ENCODE measurements at places on chromosomes 7 and 10.

GRCh38 chr7:74475987-74476350 lies 22.3 kb downstream of the GTF2IRD1 start:
- DNase-seq = no peak

DNA sequence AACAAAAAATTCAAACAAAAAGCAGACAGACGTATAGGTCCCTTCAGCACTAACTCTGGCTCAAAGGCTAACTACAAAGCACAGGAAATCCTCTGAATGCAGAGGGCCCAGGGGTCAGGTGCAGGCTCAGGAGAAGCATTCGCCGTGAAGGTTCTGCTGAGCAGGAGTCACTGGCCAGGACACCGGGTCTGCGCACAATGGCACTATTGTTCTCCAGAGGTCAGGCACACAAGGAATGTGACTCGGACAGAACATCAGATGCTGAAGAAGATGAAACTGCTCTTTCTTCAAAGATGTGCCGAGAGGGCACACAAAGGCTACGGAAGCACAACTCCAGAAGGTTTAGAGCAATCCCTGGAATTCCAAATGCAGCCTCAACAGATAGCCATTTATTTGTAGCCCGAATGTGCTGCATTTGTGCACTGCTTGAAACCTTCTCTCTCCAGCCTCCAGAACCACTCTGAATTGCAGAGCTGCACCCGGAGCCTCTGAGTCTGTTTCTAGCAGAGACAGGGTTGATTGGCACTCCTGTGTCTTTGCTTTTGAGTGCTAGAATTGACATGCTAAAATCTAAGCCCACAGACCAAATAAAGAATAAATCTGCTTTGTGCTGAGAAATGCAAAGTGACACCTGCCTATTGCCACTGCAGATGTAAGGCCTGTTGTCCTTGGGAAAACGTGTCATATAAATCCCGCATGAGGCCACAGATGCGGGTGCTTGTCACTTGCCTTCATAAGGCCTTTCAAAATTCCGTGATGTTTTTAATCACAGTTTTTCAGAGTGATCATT lies 85.4 kb upstream of the AFAP1L2 start:
- no peak for DNase-seq

GRCh38 chr7:42381161-42381560 lies 144.2 kb upstream of the GLI3 start:
- no peak for DNase-seq

- DNase-seq = no peak
These were observed 673.1 kb downstream of the TNS3 start for GRCh38 chr7:46908770-46909169.

- DNase-seq = no peak
These were observed 45.1 kb upstream of the WDR11 start for GRCh38 chr10:120806081-120806480.

GRCh38 chr10:63582690-63583089 lies 61.5 kb downstream of the REEP3 start:
- no peak for DNase-seq

DNA sequence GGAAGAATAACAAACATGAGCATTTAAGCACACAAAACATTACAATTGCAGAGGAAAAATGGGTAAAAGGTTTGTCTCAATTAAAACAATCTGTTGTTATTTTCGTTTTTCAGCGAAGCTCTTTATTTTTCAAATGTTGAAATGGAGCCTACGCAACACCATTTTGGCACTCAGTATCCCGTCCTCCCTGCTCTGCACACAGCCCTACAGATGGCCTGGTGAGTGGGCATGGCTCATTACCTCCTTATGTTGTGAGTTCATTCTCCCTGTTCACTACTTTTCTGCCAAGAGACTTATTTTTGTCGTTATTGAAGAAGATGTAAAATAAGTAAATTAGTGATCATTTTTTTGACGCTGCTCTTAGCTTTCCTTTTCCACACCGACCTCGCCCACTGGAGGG lies 167.8 kb upstream of the CXCL12 start:
- DNase-seq = no peak

- no peak for DNase-seq
These were observed 760.2 kb downstream of the GRID1 start for GRCh38 chr10:85606401-85606800.

DNA sequence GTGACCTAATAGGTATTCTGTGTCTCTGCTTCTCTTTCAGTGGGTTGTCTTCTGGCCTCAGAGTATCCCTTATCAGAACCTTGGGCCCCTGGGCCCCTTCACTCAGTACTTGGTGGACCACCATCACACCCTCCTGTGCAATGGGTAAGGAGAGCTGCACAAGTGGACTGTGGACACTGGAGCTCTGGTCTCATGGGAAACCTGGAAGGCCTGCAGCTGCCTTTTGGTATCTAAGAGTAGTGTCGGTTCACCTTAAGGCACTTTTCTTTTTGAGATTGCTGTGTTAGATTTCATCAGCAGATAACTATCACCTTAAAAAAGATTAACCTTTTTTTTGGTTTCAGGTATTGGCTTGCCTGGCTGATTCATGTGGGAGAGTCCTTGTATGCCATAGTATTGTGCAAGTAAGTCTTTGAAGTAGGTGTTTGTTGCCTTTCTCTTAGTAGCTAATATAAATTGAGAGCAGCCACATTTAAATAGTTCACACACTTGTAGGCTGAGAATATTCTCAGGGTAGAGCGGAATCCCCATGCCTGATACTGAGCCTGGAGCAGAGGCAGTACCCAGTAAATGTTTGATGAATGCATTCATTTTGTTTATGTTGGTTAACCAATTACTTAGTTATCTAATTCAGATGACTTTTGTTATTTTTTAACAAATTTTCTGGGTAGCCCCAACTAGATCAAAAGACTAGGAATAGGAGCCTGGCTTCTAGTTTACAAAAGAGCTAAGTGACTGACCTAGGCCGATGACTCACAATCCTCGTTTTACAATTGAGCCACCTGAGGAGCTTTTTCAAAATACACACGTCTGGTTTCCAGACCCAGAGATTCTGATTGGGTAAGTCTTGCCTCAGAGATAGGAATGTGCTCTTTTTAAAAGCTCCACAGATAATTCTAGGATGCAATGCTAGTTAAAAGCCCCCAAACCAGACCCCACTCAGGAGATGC lies 3.6 kb downstream of the TMEM254 start:
- DNase-seq = no peak

GRCh38 chr10:65032867-65033769 lies 1511.9 kb downstream of the REEP3 start:
- DNase-seq = no peak

DNA sequence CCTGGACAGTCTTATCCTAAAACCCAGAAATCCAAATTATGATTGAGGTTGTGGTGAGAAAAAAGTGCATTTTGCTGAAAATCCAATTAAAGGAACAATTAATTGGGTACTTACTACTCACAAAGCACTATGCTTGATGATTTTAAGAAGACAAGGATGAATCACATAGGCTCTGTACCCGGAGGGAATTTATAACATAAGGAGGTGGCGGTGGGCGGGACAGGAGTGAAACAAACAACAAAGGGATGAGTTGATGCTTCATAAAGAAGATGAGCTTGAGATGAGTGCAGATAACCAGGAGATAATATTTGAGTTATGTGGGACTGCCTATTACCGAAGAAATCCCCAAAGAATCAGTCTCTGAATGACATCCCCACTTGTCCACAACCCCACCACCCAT lies 171.1 kb upstream of the FZD8 start:
- DNase-seq = no peak
